ENCODE measurements at places on chromosomes 11 and 22.

DNA sequence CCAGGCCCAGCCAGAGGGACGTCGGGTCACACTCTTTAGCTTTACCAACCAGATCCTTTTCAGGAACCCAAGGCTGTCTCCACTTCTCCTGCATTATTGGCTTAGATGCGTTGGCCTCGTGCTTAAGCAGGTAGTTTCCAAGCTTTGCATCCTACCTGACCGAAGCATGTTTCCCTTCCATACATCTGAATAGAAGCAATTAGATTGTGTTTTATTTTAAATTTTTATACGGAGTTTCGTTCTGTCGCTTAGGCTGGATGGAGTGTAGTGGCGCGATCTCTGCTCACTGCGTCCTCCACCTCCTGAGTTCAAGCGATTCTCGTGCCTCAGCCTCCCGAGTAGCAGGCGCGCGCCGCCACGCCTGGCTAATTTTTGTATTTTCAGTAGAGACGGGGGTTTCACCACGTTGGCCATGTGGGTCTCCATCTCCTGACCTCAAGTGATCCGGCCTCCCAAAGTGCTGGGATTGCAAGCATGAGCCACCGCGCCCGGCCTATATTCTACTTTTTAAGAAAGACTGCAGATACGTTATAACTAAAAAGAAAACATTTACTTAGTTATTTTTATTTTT lies 677 bp downstream of the DYNC2H1 start:
- DNase-seq = peak; percentile 33

GRCh38 chr22:41324821-41325528 lies 23.6 kb downstream of the ZC3H7B start:
- no peak for DNase-seq

DNA sequence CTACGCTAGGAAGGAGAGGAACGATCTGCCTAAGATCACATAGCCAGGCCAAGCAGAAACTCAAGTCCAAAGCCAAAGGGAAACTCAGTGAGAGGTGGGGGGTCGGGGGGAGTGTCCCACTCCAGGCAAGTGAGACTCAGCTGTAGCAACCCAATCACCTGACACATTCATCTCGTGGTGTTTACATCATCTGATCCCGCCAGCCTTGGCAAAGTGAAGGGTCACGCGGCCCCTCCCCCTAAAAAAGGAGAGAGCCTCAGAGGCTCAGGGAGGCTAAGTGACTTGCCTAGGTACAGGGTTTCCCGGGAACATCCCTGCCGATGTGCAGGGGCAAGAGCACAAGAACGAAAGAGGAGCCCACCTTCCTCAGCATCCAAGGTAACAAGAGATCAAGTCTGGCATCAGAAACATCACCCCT lies 21.5 kb downstream of the MYH9 start:
- no peak for DNase-seq

DNA sequence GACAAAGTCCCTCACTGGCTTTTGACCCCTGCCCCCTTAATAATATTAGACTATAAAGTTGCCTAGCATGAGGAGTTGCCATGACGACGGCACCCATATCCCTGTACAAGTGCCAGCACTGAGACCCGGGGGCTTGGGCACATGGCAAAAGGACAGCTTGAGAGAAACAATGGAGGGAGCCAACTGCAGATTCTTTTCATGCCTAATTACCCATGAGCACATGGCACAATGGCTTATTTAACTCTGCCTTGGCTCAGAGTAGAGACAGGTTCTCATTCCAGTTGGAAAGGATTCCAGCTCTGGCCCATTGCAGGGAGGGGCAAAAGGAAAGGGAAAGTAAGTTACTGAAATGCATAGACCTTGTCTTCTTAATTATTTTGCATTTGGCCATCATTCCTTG lies 261.2 kb upstream of the UBASH3B start:
- DNase-seq = no peak

- no peak for DNase-seq
These were observed 49.2 kb upstream of the SESN3 start for GRCh38 chr11:95279921-95280868.

- no peak for DNase-seq
These were observed 61.0 kb downstream of the CYTH4 start for GRCh38 chr22:37343348-37343747.

DNA sequence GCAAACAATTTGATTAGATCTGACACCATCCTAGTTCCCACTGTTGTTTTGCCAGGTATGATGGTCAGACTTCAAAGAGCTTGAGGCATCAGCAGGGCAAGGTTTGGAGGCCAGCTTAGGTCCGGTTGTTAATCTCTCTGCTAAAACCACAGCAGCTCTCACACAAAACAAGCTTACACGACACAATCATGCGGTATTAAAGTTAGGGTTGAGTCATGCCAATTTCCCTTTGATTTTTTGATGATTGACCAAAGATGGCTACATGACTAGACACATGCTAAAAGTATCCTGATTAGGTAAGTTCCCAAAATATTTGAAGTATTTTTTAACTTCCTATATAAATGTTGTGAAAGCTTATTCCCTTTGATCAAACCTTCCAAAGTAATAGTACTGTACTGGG lies 145.9 kb downstream of the ELP4 start:
- peak; percentile 73 for DNase-seq

DNA sequence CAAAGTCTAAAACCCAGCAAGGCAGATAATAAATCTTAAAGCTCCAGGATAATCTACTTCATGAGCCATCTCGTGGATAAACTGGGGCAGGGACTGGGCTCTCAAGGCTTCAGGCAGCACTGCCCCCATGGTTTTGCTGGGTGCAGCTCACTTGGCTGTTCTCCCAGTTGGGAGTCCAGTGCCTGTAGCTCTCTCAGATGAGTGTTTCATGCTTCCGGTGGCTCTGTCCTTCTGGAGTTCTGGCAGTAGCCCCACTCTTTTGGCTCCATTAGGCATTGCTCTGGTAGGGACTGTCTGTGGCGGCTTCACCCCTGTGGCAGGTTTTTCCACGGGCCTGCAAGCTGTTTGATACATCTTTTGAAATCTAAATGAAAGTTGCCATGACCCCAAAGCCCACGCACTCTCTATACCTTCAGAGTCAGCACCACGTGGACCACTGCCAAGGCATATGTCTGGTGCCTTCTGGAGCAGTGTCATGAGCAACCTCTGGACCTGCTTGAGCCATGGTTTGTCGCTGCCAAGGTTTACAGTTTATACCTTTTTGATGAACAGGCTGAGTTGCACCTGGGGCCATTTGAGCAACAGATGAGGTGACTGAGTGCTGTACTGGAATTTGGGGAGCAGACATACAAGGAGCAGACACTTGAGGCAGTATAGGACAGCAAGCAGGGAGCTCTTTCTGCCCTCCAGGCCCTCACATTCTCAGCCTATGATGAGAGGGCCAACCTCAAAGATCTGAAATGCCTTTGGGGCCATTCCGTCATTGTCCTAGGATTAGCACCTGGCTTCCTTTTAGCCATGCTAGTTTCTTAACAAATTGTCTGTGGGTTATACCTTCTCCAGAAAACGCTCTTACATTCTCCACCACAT lies 48.6 kb downstream of the MTNR1B start:
- DNase-seq = peak; percentile 38

DNA sequence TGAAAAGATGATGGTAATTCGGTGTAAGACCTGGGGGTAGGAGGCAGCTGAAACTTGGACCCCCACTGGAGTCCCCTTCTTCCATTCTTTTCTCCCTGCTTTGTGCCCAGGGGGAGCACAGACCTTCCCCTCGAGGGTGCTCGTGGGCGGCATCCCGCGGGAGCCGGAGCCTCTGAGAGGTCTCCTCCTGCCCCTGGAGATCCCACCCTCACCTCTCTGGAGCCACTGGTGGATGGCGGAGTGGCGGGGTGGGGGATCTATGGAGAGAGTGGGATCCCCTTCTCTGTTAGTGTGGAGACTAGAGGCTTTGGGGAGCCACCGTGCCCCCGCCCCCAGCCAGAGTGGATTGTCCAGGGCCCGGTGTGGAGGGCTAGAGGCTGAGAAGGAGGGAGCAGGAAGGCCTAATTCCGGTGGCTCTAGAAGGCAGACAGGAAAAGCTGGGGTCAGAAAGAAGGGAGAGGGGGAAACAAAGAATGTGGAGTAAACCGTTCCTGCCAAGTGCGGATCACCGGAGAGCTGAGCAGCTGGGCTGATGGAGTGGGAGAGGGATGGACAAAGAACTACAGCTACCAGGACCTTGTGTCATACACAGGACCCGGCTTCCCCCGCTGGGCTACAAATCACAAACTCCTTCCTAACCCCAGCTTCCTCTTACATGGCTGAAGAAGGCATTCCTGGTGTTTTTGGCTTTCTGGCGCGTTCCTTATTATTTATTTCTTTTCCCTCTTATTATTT lies 41.9 kb downstream of the KCNJ1 start:
- DNase-seq = no peak

DNA sequence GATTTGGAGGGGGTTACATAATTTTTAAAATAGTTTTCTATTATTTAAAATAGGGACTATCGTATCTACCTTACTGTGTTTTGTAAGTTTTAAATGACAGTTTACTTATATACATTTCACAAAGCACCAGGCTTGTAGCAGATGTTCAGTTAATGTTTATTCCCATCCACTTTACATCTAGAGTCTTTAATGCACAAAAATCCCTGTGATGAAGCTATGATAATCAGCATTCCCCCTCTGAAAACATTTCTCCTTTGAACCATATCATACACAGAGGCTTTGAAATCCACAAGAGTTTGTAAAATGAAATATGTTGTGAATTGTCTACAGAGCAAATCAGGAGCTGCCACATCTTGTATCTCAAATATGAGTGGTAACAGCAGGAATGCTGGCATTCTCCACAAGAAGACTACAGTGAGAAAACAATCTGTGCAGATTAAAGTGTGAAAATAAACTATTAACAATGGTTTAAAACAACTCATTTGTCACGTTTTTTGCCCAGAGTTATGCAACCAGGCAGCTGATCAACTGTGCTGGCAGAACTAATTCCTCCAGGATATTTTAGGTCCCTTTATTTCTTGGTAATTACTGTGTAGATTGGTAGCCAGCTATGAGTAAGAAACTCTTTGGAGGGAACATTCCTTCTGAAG lies 699.1 kb upstream of the ARHGAP42 start:
- peak; percentile 58 for DNase-seq

GRCh38 chr22:19037282-19038163 lies 84.7 kb downstream of the DGCR2 start:
- DNase-seq = no peak

DNA sequence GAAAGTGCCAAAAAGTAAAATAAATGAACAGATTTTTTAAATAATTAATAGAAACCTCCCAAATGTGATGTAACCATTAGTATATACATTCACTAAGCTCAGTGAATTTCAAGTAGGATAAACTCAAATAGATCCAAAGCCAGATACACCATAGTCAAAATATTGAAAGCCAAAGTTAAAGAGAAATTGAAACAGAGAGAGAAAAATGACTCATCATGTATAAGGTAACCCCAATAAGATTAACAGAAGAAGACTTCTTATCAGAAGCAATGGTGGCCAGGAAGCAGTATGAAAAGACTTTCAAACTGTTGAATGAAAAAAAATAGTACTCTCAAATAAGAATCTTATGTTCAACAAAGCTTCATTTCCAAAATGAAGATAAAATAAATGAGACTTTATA lies 70.5 kb downstream of the LUZP2 start:
- no peak for DNase-seq

GRCh38 chr11:94740083-94741021 lies 27.8 kb upstream of the AMOTL1 start:
- no peak for DNase-seq

DNA sequence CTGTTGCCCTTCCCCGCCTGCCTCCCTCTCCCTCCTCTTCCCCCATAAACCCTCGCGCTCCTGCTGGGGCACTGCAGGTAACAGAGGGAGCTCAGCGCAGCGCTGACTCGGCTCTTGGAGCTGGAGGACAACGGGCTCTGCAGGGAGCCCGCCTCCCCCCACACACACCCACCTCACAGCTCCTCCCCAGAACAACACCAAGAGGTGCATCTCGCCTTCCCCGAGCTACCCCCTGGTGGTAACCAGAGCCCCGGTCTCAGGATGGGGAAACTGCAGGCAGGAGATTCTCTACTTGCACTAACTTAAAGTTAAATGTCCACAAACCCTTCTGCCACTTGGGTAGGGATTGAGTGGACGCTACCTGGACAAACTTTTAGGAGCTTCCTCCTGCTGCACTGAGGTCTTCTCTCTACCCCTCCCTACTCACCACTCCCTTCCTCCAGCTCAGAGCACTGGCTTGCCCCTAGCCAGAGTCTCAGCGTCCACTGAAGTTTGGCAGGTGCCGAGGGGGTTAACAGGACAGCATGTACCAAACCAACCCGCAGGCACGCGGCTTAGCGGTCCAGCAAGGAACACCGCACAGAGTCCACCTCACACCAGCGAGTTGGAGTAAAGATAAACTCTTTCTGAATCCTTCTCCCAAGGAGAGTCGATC lies 4.0 kb upstream of the SCN4B start:
- no peak for DNase-seq

DNA sequence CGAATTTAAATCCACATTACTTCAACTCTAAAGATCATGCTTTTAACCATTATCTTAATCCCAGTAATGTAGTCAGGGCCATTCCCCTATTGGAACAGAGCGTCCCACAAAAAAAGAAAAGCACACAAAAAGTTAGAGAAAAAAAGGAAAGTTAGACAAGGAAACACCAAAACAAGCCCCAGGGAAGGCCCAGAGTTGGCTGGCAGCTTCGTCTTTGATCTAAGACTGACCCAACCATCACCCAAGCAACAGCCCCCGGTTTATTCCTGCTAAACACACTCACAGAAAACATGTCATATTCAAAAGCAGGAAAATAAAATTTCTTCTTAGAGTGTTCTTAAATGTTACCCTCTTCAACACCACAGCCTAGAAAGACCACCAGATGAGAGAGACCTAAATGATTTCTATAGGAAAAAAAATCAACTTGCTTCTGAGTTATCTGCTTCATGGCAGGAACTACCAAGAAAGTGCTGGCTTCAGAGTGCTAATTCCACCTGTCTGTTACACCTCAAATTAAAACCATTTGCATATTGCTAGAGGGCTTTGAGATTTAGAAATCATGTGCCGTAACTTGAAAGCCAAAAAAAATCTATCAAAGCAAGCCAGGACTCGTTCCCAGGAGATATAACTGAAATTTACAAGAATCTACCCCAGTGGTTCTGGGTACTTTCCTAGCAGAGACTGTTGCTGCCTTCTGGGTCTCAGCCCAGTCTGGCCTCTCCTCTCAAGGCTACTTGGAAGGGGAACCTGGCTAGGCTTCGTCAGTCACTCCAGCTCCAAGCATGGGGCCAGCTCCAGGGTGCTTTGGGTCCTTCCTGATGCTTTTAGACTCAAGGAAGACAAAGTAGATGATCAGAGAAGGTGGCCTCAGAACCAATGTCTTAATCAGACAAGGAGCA lies 31.2 kb downstream of the POU2AF3 start:
- no peak for DNase-seq
